ENCODE measurements at places on chromosomes 5 and 9. TPM values are rescaled to one million over a fixed set of nuclear protein-coding genes. Genes with fewer than 3 reads are reported as not detected.

DNA sequence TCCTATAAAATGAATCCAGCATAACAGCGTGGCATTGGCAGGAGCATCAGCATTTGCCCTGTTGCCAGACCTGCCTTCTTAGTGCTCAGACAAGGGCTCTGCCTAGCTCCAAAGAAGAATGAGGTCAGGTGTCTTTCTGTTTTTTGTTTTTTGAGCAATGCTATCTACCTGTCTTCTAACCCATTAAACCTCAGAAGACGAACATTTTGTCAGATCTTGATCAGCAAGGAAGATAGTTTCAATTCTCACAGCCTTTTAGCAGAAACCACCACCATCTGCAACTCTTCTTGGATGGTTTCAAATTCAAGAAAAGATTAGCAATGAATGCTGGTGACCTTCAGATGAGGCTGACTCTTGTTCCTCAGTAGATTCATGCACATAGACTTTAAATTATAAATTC is 103.5 kb upstream of the IQGAP2 start:
- DNase-seq = no peak

GRCh38 chr5:90940227-90940995 is 381.8 kb downstream of the ADGRV1 start:
- peak; percentile 53 for DNase-seq

- peak; percentile 12 for DNase-seq
Observed at GRCh38 chr5:162512935-162513565, 445.5 kb downstream of the GABRG2 start.

GRCh38 chr5:130052752-130053151 is 148.5 kb downstream of the CHSY3 start:
- peak; percentile 50 for DNase-seq

DNA sequence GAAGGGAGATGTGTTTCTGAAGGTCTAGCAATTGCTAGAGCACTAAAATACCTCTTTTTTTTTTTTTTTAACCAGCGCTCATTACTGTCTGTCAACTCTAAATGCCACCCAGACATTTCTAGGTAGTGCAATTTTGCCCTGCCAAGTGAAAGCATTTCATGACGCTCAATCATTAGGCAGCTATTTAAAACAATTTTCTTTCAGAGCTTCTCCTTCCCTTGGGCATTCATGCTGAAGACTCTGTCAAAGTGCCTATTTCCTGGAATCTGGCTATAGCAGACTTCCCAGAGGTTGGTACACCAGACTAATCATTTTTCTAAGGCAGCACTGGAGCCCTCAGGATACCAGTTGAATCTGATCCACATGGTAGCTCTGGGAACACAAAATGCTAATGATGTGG is 97.0 kb upstream of the ANKRD55 start:
- DNase-seq = no peak

The PCDHGB2 gene
- total RNA-seq = 1.4 TPM

DNA sequence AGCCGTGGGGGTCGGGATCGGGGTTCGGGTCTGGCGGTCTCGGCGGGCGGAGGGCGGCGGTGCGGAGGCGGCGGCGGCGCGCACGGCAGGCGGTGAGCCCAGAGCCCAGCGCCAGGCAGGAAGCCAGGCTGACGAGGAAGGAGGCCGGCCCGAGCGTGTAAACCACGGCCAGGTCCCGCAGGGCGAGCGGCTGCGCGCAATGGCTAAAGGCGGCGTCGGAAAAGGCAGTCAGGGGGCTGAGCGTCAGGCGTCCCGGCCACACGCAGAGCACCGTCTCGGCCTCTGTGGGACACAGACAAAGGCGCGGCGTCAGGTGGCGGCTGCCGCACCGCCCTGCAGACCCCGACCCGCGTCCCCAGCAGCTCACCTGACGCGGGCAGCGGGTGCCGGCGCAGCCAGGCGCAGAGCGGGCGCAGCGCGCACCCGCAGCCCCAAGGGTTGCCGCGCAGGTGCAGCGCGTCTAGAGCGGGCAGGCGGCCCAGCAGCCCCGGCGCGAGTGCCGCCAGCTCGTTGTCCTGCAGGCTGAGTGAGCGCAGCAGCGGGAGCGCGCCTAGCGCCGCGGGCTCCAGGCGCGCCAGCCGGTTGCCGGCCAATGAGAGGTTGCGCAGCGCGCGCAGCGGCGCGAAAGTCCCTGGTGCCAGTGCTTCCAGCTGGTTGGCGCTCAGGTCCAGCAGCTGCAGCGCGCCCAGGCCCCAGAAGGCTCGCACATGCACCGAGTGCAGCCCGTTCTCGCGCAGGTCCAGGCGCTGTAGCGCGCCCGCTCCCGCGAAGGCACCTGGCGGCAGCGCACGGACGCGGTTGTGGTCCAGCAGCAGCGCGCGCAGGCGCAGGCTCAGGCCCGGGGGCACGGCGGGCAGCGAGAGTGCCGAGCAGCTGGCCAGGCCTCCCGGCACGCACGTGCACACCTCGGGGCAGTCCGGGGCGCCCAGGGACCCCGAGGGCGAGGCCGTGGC is 671 bp downstream of the LRRC26 start:
- peak; percentile 69 for DNase-seq

The AGXT2 gene
- total RNA-seq = not detected

- no peak for DNase-seq
Observed at GRCh38 chr9:7770111-7770510, 29.5 kb downstream of the DMAC1 start.

The POLR3G gene
- 42.2 TPM for total RNA-seq

GRCh38 chr5:123035360-123035917 is 1.1 kb downstream of the PPIC start:
- DNase-seq = peak; percentile 66

- DNase-seq = no peak
Observed at GRCh38 chr5:173499471-173500212, 116.8 kb downstream of the BOD1 start.

GRCh38 chr5:102154291-102154690 is 141.8 kb downstream of the SLCO4C1 start:
- no peak for DNase-seq

- DNase-seq = peak; percentile 87
Observed at GRCh38 chr9:130680836-130681768, 12.5 kb upstream of the EXOSC2 start.

- peak; percentile 71 for DNase-seq
Observed at GRCh38 chr5:9358961-9359685, 186.8 kb downstream of the SEMA5A start.

DNA sequence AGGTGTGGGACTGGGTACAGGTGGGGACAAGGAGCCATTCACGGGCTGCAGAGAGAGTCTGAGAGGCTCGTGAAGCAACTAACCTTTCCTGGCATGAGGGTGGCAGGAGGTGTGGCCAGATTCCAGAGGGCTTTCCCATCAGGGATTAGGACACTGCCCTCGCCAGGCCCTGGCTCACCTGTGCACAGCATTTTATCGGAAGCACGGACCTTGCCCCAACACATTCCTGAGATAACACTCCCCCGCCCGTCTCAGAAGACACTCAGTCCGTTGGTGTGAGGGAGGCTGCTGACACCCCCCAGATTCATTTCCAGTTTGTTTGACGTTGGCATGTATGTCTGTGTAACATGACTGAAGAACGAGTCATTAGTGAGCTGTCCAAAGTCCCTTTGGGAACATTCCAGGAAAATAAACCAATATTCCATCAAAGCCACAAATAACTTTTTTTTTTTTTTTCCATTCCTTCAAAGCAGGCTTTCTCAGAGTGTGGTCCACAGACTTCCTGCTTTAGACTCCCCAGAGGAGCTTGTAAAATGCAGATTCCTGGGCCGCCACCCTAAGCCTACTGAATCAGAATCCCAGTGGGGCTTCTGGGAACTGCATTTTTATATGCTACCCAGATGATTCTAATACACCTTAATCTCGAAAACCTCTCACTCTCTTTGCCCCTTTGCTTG is 23.4 kb downstream of the WWC1 start:
- DNase-seq = peak; percentile 95

The EQTN gene
- not detected for total RNA-seq

DNA sequence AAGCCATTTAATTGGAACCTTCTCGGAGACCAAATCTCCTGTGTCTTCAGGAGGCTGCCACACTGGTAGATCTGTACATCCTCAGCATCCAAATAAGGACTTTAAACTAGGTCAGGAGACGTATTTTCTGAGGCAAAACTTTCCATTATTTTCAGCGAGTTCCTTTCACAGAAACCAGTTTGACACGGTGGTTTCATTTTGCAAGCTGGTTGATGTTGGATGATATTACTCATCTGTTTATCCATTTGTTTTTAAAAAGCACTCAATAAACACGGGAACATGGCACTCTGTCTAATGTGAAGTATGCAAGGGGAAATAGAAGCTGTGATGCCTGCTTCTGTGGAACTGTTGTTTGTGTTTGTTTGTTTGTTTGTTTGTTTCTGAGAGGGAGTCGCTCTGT is 199.6 kb downstream of the ERCC6L2 start:
- DNase-seq = peak; percentile 25

The BTNL3 gene
- not detected for total RNA-seq

DNA sequence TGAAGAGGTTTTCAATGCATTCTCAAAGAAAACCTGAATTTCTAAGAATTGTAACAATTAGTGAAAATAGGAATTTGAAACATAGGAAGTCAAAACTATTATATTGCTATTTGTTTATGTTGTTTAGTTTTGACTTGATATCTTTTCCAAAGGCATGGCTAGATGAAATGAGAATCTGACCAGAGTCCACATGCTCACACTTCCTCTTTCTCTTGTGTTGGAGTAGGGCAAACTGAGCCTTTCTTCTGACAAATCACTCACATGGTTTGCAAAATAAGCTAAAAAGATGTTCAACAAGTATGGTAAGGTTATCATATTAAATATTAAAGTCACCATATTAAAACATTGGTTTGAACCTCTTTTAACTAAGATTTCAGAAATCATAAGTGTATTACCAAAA is 512.6 kb downstream of the ISL1 start:
- DNase-seq = no peak

The DNAJC25 gene
- 5.1 TPM for total RNA-seq

DNA sequence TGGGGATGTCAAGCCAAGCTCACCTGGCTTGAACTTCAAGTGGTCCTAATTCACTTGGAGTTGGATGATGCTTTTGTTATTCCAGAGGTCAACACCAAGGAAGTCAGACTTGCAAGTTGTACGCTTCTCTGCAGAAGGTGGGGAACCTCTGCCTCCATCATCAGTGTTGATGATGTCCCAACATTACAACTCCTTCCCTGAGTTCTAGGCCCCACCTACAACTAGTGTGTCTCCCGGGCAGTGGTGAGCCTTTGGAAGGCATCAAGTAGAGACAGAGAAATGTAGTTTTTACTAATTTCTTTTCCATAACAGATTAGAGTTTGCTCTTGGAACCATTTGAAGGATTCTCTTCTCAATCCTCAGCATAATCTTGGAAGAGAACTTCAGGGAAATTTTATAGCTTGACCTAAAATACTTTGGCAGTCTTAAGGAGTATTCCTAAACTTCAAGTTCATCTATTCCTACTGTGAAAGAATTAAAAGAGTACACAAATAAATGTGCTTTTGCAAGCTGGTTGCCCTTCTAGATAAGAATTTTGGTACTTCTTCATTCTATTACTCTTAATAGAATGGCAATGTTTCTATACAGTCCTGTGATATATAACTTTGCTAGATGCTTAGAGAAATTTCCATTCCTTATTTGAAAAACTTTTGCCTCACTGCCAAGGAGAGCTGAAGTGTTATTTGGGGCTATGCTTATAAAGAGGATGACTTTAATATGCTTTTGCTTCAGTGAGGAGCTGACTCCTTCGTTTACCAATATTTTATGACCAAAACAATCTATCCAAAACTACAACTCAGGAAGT is 12.0 kb downstream of the MAMDC2 start:
- DNase-seq = no peak

GRCh38 chr9:14907360-14907685 is 2.9 kb downstream of the FREM1 start:
- no peak for DNase-seq

DNA sequence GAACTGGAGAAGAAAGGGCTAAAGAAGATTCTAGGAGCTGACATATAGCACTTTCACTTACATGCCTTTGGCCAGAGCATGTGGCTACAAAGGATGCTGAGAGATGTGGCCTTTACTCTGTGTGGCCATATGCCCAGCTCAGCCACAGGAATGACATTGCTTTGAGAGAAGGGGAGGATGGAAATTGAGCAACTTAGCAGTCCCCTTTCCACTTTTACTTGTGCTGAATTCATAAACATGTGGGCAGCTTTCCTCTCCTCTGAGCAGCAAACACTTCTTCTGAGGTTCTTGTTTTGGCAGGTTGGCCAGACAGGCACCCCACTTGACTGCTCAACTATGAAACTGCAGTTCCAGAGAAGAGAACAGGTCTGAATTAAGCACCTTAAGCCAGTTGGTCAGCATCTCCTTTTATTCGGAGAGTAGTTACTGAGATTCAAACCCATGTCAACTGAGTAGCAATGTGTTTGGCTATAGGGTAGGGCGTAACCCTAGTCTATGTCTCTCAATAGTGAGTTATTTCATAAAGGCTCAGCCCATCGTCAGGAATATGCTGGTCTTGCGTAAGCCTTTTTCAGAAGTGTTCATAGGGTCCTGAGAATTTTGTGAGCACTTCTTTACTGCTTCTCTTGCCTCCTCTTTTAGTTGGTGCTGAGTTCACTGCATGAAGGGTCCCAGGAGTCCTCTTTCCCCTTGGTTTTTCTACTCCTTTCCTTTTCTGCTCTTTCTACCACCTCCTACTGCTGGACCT is 134.5 kb downstream of the PALM2AKAP2 start:
- peak; percentile 43 for DNase-seq

GRCh38 chr9:132046456-132046855 is 33.2 kb downstream of the MED27 start:
- no peak for DNase-seq
